ENCODE measurements at places on chromosomes 3 and 15.

GRCh38 chr15:69578787-69579583 is 126.4 kb downstream of the RPLP1 start:
- no peak for DNase-seq

DNA sequence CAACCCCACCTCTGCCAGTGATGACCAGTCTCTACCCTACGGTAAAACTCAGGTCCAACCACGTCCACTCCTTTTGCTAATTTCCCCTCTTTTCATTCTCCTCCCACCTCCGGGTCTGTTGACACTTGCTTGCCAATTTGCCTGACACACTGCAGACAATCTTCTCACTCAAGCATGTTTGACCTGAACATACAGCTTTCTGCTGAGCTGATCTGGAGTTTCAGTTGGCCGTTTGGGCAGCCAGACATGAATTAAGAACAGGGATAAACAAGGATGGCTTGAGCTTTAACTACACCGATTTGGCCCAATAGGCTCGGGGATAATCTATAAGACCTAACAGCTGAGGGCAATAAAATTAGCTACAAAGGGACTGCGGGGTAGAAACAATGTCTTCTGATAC is 758.6 kb upstream of the CFAP20DC start:
- no peak for DNase-seq

DNA sequence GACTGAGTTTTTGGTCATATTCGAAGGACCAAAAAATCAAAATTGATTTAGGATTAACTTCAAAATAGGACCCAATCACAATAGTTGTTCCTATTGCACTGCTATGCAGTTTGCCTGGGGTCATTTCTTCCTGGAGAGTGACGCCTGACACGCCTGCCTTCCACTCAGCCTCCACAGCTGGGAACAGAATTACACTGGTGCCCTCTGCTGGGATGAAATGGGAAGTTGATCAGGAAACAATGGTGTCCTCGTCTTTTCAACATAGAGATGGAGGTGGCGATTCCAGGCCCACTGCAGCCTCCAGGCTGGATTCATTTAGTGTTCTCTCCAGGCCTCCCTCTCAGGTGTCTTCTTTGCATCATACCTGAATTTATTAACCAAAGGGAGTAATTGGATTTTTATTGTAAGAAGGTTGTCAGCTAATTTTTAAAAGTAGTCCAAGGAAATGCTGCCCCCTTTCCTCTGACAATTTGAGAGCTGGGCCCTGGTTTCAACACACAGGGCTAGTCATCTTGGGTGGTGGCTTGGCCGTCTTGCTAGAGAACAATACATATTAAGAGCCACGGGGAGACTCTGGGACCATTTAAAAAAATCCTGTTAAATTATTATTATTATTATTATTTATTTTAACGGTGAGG is 69.7 kb downstream of the GAP43 start:
- peak; percentile 85 for DNase-seq

DNA sequence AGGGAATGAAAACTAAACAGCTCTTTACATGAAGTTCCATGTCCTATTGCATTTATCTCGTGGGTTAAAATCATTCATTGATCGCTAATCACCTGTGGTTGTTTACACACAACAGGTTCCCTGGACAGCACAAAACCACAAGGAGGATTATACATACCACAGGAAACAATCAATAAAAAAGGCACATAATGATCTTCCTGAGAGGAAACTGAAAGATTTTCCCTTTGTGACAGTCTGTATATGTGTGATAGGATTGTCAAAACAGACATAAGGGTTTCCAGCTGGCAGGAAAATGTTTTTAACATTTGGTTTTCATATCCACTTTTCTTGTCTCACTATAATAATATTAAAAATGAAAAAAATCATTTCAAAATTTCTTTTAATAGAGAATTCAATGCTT is 541.8 kb downstream of the NLGN1 start:
- no peak for DNase-seq

DNA sequence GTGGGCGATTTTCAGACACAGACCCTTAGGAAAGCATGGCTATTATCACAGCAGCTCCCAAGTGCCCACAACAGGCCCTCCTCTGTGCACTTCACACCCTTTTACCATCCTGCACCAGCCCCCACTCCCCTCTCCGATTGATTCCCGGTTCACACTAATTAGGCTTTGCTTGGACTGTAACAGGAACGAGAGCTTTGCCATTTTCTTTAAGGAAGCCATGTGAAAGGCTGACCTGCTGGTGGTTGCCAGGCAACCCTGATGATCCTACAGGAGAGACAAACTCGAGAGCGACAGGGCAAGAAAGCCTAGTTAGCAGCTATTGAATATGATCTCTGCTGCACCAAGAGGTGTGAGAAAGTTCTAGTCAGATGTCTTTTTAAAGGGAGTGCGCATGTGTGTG is 28.2 kb upstream of the DET1 start:
- DNase-seq, result no peak

DNA sequence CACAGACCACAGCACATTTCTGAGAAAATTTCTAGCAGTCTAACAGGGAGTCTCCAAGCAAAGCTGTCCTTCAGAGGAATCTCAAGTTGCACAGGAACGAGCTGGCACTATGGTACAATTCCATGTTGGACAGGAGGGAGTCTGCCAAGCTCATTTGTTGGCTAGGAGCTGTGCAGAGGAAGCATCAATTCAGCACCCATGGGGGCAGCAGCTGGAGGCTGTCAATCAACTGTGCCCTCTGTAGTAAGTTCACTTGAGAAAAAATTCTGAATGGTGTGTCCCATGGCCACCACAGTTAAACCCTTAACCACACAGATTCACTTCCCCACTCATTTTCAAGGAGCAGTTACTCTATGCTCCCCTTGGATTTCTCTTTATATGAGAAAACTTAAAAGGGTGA is 298.5 kb upstream of the PPP2R3A start:
- no peak for DNase-seq

- no peak for DNase-seq
These were observed 274.6 kb downstream of the NTRK3 start for GRCh38 chr15:87981969-87982368.

GRCh38 chr15:79161837-79162508 is 71.4 kb upstream of the RASGRF1 start:
- no peak for DNase-seq

GRCh38 chr3:76456322-76456721 is 583.6 kb upstream of the ROBO2 start:
- DNase-seq, result no peak

DNA sequence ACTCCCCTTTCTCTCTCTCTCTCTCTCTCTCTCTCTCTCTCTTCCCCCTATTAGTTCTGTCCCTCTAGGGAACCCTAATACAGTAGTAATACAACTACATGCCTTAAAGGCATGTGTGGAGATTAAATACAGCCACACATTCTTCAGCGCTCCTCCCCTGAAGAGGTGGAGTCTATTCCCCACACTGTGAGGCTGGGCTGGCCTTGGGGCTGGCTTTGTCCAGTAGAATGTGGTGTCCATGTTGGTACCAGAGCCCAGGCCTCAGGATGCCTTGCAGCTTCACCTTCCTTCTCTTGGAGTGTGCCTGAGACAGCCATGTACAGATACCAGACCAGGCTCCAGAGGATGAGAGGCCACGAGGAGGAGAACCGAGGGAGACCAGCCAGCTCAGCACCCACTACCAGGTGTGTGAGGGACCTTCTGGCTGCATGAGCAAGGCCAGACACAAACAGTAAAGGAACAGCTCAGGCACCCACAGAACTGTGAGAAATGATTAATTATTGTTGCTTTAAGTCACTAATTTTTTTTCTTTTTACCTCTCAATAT is 10.7 kb downstream of the SLC6A20 start:
- DNase-seq, result no peak

DNA sequence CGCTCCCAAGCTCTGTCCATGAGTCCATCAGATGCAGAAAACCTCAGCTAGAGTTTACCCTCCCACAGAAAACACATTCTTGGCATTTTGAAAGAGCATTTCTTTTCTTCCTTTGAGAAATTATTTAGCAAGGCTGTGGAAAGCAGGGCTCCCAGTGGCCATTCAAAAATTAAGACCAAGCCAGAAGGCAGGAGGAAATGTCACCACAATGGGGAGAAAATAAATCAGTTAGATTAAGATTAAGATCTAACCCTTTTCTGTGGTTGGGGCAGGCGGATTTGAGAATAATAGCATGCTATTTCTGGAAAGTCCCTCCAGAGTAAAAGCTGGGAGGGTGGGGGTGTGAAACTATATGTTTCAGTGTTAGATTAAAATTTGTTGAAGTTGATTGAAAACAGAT is 20.2 kb downstream of the LRIG1 start:
- DNase-seq, result no peak

- DNase-seq, result no peak
These were observed 18.6 kb downstream of the MESP2 start for GRCh38 chr15:89794627-89795241.

DNA sequence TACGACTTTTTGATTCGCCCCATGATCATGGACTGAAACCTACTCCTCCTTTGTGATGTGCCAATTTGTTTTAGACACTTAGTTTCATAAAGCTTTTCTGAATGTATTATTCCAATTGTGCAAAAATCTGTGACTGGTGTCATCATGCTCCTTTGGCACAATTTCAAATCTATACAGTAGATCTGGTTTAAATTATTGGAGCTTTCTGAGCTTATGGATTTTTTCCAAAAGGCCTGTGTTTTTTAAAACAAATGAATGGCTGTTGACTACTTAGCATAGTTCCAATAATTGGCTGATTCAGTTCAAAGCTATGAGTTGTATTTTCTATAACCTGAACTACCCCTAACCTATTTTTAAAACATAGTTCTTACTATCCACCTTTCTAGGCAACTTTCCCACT is 282.7 kb downstream of the CNTN3 start:
- DNase-seq, result no peak

GRCh38 chr3:20742903-20743552 is 557.0 kb upstream of the SGO1 start:
- peak; percentile 8 for DNase-seq

DNA sequence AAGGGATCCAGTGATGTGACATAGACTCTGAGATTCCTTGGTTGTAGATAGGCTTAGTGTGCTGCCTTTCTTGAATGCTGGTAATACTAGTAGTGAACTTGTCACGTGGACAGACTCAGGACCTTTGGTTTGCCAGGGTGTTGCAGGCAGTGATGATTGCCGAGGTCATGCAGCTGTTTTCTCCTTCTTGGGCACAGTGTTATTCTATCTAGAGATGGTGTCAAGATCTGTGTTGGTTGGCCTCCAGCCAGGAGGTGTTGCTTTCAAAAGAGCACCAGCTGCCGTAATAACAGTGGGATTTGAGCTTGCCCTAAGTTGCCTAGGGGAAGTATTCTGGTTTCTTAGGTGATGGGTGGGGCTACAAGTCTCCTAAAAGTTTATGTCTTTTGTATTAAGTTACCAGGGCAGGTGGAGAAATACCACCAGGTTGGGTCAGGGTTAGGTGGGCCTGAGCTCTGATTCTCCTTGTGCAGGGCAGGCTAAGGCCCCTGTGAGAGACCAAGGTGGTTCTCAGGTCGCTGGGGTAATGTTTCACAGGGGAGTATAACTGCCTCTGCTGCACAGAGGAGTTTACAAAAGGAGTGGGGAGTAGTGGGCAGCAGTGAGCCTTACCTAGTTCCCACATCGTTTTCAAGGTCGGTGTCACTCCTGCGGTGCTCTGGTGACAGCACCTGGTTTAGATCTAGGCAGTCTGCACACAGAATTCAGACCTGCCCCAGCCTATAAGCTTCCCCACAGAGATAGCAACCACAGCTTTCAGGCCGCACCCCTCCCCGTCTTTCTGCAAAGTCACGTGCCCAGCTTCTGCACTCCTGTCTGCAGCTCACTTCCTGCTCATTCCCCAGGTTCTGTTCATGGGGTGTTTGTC is 350.3 kb downstream of the DOCK3 start:
- DNase-seq, result no peak

DNA sequence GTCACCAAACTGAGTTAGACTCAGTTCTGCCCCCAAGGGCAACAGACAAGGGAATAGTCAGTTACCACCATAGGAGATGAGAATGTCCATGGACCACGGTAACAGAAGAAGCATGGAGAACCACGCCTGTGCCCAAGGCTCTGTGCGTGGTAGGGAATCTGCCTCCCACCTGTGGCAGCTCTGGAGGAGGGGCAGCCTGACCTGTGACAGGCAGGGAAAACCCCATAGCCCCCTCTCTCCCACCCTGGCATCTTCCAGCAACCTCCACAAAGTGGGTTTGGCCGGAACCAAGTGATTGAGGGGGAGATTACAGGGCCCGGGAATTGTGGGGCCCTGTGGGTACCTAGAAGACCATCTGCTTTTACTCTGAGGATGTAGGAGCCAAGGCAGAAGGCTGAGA is 14.3 kb upstream of the LTF start:
- no peak for DNase-seq

- no peak for DNase-seq
These were observed 1161.4 kb downstream of the OTOL1 start for GRCh38 chr3:162658003-162658402.

DNA sequence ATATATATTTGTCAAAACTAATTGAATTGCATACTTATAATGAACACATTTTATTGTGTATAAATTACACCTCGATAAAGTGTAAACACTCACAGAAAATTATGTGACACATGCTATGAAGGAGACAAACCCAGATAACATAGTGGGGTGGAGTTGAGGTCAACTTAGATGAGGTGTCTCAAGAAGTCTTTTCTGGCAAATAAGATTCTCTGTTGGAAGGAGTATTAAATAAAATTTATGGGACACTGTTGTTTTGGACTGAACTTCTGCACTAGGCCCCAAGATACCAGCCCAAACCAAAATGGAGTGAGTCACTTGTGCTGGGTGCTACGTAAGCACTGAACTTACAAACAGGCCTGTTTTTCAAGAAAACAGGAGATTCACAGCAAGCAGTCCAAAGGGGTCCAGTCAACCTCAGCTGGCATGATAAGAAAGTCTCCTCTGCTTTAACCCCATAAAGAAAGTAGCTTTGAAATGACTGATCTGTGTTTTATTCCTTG is 18.7 kb downstream of the ACTC1 start:
- no peak for DNase-seq

DNA sequence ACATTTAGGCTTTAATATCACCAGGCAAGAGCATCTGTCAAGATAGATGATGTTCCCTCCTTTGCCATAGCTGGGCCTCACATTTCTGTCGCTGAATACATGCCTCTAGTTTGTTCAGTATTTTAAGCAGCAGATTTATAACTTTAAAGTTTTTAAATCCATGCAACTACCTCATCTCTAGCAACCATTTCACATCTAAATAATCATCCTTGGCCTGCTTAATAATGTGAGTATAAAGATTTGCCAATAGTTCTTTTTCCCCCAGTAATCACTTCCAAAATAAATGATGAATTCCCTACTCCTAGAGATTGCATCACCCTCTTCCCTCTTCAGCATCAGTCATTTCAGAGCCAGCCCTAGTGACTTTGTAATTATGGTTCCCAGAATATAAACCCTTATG is 36.2 kb upstream of the FILIP1L start:
- no peak for DNase-seq

GRCh38 chr3:34886443-34886842 is 752.9 kb upstream of the ARPP21 start:
- DNase-seq, result no peak

GRCh38 chr3:15367059-15367458 is 34.7 kb upstream of the SH3BP5 start:
- no peak for DNase-seq

GRCh38 chr3:30167541-30168011 is 438.8 kb upstream of the TGFBR2 start:
- DNase-seq, result peak; percentile 18

Data from NCI-H2081 (cell line).